ENCODE measurements at places on chromosomes 11 and 22. TPM values are rescaled to one million over a fixed set of nuclear protein-coding genes. Genes with fewer than 3 reads are reported as not detected.

The GAL3ST1 gene
- 11.0 TPM for total RNA-seq

The NDUFA6 gene
- 105 TPM for total RNA-seq

DNA sequence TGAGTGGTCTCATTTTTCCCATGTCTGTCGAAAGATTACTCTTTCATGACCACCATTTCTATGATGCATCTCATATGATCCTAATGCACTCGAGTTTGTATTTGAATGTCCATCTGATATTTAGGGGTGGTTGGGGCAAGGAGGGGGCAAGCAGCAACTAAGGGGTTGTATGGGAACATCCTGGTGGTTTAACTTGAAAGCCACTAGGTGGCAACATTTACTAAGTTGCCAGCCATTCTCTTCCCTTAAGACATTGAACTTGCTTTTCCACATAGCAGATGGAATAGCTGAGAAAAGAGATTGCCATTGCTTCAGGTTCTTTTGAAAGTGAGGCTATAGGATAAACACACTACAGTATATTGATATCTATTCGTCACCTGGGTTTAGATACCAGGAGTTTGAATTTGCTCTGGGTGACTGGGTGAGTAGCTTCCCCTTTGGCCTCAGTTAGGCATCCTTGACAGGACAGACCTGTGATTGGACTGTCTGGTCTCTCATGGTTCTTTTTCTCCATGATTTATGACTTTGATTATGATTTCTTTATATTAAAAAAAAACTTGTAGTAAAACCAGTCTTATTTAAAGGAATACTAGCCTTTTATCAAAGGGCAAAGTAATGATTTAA, 32.4 kb downstream of the NF2 start:
- no peak for DNase-seq
- H3K36me3 ChIP-seq, result 0 out of 2 replicates have a peak, but pooled peaks cover 6% of the 10 kb centered on the region
- no peak overlapping the region for H3K4me3 ChIP-seq

- no peaks in the 10 kb centered on the region for H3K27me3 ChIP-seq
- H3K27ac ChIP-seq, result no peak overlapping the region
- DNase-seq, result no peak
- H3K4me3 ChIP-seq, result no peak overlapping the region
These were observed 11.3 kb downstream of the IZUMO1R start for GRCh38 chr11:94315664-94316063.

DNA sequence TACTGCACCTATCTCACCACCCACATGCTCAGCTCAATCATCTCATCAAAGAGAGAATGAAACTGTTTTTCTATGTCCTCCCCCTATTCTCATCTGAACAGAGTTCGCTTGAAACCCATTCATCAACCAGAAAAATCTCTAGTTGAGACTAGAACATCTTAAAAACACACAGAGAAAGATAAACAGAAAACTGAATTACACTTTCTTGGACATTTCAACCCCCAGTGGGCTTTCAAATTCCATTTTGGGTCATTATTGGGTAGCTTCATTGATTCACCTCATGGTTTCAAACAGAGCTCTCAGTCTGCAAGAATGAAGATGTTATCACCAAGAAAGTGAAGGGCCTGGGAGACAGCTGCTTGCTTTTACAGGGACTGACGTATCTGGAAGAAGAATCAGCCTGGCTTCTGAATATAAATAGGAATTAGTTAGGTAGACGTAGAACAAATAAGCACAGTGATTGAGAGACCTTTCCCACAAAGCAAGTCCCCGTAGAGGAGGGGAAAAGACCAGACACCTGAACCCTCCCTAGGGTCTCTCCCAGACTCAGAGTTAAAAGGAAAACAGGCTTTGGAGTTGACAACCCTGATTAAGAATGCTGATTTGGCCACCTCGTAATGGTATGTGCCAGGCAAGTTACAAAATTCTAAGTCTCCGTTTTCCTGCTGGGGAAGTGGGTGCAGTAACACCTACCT, 155.7 kb downstream of the BBOX1 start:
- H3K4me3 ChIP-seq, result no peak overlapping the region
- no peak for DNase-seq
- no peak overlapping the region for H3K27ac ChIP-seq
- no peaks in the 10 kb centered on the region for H3K4me1 ChIP-seq
- no peaks in the 10 kb centered on the region for H3K27me3 ChIP-seq
- H3K36me3 ChIP-seq, result no peaks in the 10 kb centered on the region

DNA sequence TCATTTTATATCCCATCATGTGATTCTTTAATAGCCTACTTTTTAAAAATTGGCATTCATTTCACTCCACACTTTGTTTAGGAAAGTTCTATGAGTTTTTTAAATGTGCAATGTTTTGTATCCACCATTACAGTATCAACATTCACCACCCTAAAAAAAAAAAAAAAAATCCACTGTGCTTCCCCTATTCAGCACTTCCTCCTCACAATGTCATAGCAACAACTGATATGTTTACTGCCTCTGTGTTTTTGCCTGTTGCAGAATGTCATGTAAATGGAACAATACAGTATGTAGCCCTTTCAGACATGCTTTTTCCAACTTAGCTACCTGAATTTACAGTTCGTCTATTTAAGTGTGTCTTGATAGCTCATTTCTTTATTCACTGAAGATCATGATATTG, 754.2 kb downstream of the FAM181B start:
- no peak overlapping the region for H3K4me3 ChIP-seq
- no peaks in the 10 kb centered on the region for H3K27me3 ChIP-seq
- no peak overlapping the region for H3K27ac ChIP-seq

The POLDIP3 gene
- 77.3 TPM for total RNA-seq
